ENCODE measurements at places on chromosomes 1 and 21. TPM values are rescaled to one million over a fixed set of nuclear protein-coding genes. Genes with fewer than 3 reads are reported as not detected.

DNA sequence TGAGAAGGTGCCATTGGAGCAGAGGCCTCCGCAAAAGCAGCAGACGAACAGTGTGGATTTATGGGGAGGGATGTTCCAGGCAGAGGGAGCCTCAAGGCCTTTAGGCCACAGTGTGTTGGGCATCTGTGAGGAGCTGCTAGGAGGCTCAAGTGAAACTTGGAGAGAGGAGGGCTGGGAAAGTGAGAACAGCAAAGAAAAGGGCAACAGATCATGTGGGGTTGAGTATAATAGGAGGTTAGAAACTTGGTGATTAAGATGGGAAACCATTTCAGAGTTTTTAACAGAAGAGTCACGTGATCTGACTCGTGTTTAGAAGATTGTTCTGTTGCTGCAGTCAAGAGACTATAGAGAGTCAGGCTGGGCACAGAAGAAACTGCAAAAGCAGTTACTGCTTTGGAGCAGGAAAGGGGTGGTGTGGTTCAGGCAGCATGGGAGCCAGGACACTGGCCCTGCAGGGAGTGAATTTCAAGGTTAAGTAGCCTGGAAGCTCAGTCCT lies 277.0 kb downstream of the DISC1 start:
- no peaks in the 10 kb centered on the region for H3K4me1 ChIP-seq
- H3K27me3 ChIP-seq: no peaks in the 10 kb centered on the region
- no peak for DNase-seq
- no peak overlapping the region for H3K27ac ChIP-seq

- H3K4me1 ChIP-seq: peaks cover 2% of the 10 kb centered on the region
- no peaks in the 10 kb centered on the region for H3K27me3 ChIP-seq
- H3K36me3 ChIP-seq: no peaks in the 10 kb centered on the region
Observed at GRCh38 chr1:97348599-97349265, 572.1 kb downstream of the DPYD start.

SYDE2 gene
- total RNA-seq: 7.4 TPM

DNA sequence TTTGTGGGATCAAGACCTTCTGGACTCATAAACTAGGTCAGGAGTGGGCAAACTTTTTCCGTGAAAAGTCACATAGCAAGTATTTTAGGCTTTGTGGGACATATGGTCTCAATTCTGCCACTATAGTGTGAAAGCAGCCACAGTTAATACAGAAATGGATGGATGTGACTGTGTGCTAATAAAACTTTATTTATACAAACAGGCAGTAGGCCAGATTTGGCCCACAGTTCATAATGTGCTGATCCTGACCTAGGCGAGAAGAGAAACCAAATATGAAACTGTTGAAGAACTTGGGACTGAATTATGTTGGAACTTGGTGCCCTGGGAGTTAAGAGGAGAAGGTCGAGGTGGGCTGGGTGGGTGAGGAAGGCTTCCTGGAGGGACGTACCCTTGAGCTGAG lies 17.1 kb downstream of the PADI3 start:
- H3K4me3 ChIP-seq: no peak overlapping the region
- H3K27me3 ChIP-seq: peaks cover 4% of the 10 kb centered on the region
- H3K4me1 ChIP-seq: no peaks in the 10 kb centered on the region
- no peak overlapping the region for H3K27ac ChIP-seq

GRCh38 chr1:40469327-40469726 lies 7.8 kb upstream of the ZFP69 start:
- H3K27ac ChIP-seq: no peak overlapping the region
- no peaks in the 10 kb centered on the region for H3K36me3 ChIP-seq
- no peak overlapping the region for H3K4me3 ChIP-seq
- DNase-seq: no peak
- H3K4me1 ChIP-seq: no peaks in the 10 kb centered on the region

GRCh38 chr1:206082831-206083695 lies 30.1 kb downstream of the RHEX start:
- no peak overlapping the region for H3K4me3 ChIP-seq
- peaks cover 22% of the 10 kb centered on the region for H3K27me3 ChIP-seq
- no peak overlapping the region for H3K27ac ChIP-seq
- DNase-seq: no peak
- no peaks in the 10 kb centered on the region for H3K36me3 ChIP-seq
- H3K4me1 ChIP-seq: no peaks in the 10 kb centered on the region

NBPF6 gene
- total RNA-seq: not detected

DNA sequence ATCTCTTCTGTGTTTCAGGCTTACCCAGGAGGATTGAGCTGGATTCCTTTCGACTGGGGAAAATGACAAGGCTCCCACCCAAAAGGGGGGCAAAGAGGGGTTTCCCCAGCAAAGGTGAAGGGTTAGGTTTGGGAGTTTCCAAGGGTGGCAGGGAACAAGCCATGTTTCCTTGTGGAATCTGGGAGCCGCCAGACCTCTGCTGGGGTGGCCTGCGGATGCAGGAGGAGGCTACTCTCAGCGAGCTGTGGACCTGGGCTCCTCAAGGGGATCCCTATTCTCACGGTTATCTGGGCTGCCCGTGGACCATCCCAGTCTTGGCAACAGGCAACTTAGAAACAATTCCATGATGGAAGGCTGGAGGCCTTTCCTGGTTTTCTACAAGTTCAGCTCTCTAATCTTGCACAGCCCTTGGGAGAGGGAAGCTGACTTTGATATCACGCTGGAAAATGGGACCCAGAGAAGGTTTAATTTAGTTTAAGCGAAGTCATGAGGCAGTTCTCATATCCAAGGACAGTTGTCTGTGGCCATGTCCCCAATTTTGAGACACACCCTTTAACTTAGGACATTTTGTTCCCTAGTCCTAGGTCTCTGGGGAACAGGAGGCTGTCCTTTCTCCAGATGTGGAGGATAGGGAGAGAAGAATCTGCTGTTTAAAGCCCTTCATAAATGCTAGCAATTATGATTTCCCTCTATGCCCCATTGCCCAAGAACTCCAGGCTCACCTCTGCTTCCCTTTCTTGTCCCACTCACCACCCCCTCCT lies 24.7 kb upstream of the STUM start:
- no peaks in the 10 kb centered on the region for H3K36me3 ChIP-seq
- no peaks in the 10 kb centered on the region for H3K4me1 ChIP-seq
- no peak for DNase-seq
- no peak overlapping the region for H3K4me3 ChIP-seq
- peaks cover 10% of the 10 kb centered on the region for H3K27me3 ChIP-seq
- no peak overlapping the region for H3K27ac ChIP-seq

DNA sequence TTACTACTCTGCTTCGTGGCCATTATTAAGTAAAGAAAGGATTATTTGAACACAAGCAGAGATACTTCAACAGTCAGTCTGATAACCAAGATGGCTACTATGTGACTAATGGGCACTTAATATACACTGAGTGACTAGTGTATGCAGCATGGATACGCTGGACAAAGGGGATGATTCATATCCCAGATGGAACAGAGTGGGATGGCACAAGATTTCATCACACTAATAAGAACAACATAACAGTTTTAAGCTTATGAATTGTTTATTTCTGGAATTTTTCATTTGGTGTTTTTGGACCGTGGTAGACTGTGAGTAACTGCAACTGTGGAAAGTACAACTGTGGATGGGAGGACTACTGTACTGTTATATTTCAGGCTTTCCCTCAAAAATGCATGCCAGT lies 9.4 kb downstream of the ZCCHC17 start:
- H3K4me3 ChIP-seq: no peak overlapping the region
- no peaks in the 10 kb centered on the region for H3K27me3 ChIP-seq
- DNase-seq: peak; percentile 93
- H3K27ac ChIP-seq: peak overlapping the region; percentile 51
- H3K4me1 ChIP-seq: peaks cover 5% of the 10 kb centered on the region
- no peaks in the 10 kb centered on the region for H3K36me3 ChIP-seq

DNA sequence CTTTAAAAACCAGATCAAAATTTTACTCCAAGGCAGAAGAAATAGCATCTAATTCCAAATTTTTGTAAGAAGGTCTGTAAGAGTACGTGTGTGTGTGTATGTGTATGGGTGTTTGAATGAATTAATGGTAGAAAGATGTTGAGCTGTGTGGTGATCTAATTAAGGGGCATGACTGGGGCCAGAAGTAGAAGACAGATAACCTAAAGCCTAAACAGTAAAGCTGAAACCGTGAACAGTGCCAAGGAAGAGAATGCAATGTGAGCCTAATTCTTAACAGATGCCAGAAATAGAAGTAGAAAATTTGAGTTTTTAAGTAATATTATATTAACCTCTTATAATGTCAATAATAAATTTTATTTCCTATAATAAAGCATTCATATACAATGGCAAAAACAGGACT lies 38.2 kb downstream of the BRINP3 start:
- no peaks in the 10 kb centered on the region for H3K4me1 ChIP-seq
- no peaks in the 10 kb centered on the region for H3K27me3 ChIP-seq
- H3K27ac ChIP-seq: no peak overlapping the region
- no peaks in the 10 kb centered on the region for H3K36me3 ChIP-seq

ERICH3 gene
- 0.17 TPM for total RNA-seq

DNA sequence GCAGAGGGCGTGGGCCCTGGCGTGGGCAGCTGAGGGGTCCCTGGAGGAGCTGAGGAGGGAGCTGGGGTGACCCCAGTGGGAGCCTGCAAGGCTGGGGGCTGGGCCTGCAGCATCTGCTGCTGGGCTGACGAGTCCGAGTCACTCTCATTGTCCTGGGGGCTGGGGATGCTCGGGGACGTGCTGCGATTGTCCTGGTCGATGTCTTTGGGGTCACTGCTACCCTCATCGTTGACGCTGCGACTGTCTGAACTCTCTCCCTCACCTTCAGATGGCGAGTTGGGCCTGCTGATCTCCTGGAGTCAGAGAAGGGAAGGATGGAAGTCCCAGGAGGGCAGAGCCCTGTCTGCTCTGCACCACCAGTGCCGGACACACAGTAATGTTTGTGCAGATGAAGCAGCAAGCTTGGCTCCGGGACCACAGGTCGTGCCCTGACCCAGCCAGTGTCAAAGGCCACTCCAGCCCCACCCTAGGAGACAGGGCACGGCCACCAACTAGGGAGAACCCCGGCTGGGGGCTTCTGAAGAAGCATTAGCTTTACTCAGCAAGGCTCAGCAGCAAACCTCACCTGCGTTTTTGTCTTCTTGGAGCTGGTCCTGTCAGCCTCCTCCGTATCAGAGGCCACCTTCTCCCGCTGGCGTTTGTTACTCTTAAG lies 43.4 kb downstream of the SLC45A1 start:
- H3K36me3 ChIP-seq: peaks cover 67% of the 10 kb centered on the region
- no peak overlapping the region for H3K4me3 ChIP-seq
- no peak overlapping the region for H3K27ac ChIP-seq
- peaks cover 14% of the 10 kb centered on the region for H3K4me1 ChIP-seq
- DNase-seq: no peak

GUCA2A gene
- total RNA-seq: not detected

GRCh38 chr1:152466217-152466616 lies 44.4 kb upstream of the LCE5A start:
- H3K4me1 ChIP-seq: no peaks in the 10 kb centered on the region
- no peaks in the 10 kb centered on the region for H3K36me3 ChIP-seq
- no peak overlapping the region for H3K27ac ChIP-seq
- H3K4me3 ChIP-seq: no peak overlapping the region
- DNase-seq: no peak

- H3K4me3 ChIP-seq: no peak overlapping the region
- H3K27me3 ChIP-seq: no peaks in the 10 kb centered on the region
- H3K36me3 ChIP-seq: no peaks in the 10 kb centered on the region
- DNase-seq: no peak
- H3K4me1 ChIP-seq: no peaks in the 10 kb centered on the region
Observed at GRCh38 chr1:245556057-245556456, 401.3 kb downstream of the KIF26B start.

DNA sequence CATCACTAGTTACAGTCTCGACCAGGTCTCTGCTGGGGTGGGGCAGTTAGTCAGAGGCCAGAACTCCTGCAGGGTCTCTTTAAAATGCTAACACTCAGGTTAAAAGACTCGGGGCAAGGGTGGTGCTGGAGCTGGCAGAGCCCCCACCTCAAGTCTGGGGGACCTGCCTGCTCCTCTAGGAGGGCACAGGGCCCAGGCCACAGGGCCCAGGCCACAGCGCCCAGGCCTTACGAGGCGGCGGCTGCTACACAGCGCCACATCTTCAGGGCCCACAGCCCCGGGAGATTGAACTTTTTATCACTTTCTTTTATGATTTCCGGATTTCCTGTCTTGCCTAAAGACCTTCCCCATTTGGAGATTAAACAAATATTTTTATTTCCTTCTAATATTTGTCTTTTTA lies 10.4 kb downstream of the MPZ start:
- no peaks in the 10 kb centered on the region for H3K36me3 ChIP-seq
- no peak overlapping the region for H3K27ac ChIP-seq
- H3K27me3 ChIP-seq: no peaks in the 10 kb centered on the region
- H3K4me3 ChIP-seq: no peak overlapping the region

- no peak overlapping the region for H3K4me3 ChIP-seq
- peaks cover 29% of the 10 kb centered on the region for H3K4me1 ChIP-seq
- peak; percentile 88 for DNase-seq
- no peaks in the 10 kb centered on the region for H3K36me3 ChIP-seq
Observed at GRCh38 chr1:205294175-205294917, 27.2 kb downstream of the NUAK2 start.

GRCh38 chr1:87325982-87326738 lies 2.5 kb upstream of the LMO4 start:
- peaks cover 5% of the 10 kb centered on the region for H3K4me1 ChIP-seq
- no peak overlapping the region for H3K4me3 ChIP-seq
- H3K27ac ChIP-seq: no peak overlapping the region

DNA sequence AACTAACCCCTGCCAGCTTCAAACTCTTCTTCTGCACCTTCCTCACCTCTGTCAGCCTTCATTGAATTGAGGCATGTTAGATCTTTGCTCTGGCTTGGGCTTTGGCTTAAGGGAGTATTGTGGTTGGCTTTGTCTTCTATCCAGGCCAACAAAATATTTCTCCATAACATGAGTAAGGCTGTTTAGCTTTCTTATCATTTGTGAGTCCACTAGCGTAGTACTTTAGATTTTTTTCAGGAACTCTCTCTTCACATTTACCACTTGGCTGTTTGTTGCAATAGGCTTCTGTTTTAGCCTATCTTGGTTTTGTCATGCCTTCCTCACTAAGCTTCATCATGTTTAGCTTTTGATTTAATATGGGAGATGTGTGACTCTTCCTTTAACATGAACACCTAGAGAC lies 417.5 kb downstream of the NCAM2 start:
- no peak overlapping the region for H3K4me3 ChIP-seq
- no peaks in the 10 kb centered on the region for H3K27me3 ChIP-seq
- no peaks in the 10 kb centered on the region for H3K4me1 ChIP-seq
- H3K27ac ChIP-seq: no peak overlapping the region

DNA sequence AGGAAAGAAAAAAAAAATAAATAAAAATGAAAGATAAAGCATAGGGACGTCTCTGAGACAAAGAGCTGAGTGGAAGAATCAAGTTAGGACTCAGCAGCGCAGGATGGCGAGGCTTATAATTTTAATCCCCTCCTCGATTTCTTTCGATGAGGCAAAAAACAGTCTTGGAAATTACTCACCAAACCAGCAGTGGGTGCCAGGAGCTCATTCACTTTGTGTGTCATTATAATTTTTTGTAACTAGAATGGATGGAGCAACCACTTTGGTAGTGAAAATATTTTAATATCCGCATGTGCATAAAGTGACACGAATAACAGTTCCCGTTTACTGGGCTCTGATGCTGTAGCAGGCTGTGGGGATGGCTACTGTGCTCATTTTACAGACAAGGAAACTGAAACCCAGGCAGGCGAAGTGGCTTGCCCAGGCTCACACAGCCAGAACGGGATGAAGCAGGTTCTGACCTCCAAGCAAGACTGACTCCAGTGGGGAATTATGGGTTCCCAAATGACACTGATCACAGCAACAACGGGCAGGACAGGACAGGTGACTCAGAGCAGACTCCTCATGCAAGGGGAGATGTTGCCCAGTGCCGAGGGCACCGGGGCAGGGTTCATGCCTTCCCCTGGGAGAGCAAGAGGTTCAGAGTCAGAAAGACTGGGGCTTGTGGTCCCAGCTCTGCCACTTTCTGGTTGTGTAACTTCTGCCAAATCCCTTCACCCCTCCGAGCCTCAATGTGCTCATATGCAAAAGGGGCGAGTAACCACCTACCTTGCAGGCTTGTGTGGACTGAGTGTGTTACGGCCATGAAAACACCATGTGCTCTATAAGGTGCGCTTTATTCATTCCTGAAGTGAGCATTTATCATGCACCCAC lies 63.6 kb downstream of the RUNX3 start:
- H3K27ac ChIP-seq: no peak overlapping the region
- no peak overlapping the region for H3K4me3 ChIP-seq
- no peaks in the 10 kb centered on the region for H3K36me3 ChIP-seq
- no peak for DNase-seq

All from fibroblast of lung (primary cell).